ENCODE measurements at places on chromosomes 7 and 10. TPM values are rescaled to one million over a fixed set of nuclear protein-coding genes. Genes with fewer than 3 reads are reported as not detected.
A peak's percentile ranks its signal among the peaks of the same experiment; 100 is the strongest.

The OR2F2 gene
- not detected for total RNA-seq

The RPEL1 gene
- total RNA-seq, result not detected

The GCK gene
- 0.86 TPM for total RNA-seq

The EPO gene
- 0.35 TPM for total RNA-seq

DNA sequence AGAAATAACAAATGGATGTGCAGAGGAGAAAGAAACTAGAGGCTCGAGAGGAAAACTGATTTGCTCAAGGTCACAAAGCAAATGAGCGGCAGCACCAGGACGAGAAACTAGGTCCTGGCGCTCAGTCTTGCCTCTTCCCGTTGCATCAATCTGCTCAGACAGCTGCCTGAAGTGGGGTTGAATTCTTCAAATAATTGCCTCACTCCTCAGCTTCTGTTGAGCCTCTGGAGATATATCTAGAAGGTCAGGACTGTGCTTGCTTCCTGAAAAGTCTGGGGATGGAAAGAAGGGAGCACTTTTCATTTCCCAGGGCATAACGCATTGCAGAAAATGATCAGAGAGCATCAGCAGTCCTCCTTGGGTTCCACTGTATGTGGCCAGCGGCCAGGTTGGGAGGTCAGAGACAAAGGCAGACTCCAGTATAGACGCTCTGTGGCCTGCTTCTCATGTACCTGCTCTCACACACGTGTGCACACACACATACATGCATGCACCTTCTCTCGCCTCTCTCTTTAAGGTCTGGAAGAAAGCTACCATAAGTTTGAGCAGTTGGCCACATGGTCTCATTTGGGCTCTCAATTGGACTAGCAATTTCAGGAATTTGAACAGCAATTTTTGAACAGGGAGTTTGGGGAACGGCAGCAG, 83.7 kb upstream of the DUSP5 start:
- no peaks in the 10 kb centered on the region for H3K36me3 ChIP-seq
- no peaks in the 10 kb centered on the region for H3K27me3 ChIP-seq
- no peak for DNase-seq
- H3K4me3 ChIP-seq, result no peak overlapping the region

GRCh38 chr7:35646289-35647023, 48.5 kb downstream of the HERPUD2 start:
- peaks cover 18% of the 10 kb centered on the region for H3K4me1 ChIP-seq
- no peaks in the 10 kb centered on the region for H3K27me3 ChIP-seq
- peak overlapping the region; percentile 20 for H3K27ac ChIP-seq
- H3K36me3 ChIP-seq, result no peaks in the 10 kb centered on the region

DNA sequence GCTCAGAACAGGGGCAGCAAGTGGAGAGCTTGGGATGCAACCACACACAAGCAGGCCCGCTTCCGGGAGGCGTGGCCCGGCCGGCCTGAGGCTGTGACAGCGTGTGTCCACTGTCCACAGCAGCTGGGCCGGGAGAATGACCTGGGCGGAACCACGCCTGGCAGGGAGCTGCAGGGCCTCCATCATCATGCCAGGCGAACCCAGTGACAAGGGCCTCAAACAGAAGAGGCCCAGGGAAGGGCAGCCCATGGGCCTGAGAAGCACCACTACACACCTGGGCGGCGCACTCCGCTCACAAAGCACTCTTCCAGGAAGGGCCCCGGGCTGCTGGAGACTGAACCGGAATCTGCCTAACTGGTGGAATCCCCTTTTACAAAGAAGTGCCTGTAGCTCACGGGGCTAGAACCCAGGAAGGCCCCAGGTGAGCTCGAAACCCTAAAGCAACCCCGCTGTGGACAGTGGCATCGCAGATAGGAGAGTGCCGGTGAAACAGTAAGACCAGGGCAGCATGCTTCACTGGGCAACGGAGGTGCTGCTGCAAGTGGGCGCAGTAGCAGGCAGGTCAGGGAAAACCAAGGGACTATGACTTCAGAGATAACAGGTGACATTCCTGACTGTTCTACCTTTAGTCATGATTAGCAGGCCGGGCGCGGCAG, 66.0 kb downstream of the MAD1L1 start:
- H3K27ac ChIP-seq, result no peak overlapping the region
- peaks cover 20% of the 10 kb centered on the region for H3K36me3 ChIP-seq
- peak; percentile 43 for DNase-seq
- peaks cover 6% of the 10 kb centered on the region for H3K4me1 ChIP-seq
- no peak overlapping the region for H3K4me3 ChIP-seq
- H3K27me3 ChIP-seq, result no peaks in the 10 kb centered on the region

- DNase-seq, result no peak
- H3K27ac ChIP-seq, result no peak overlapping the region
- no peak overlapping the region for H3K4me3 ChIP-seq
- no peaks in the 10 kb centered on the region for H3K36me3 ChIP-seq
- no peaks in the 10 kb centered on the region for H3K27me3 ChIP-seq
- H3K4me1 ChIP-seq, result no peaks in the 10 kb centered on the region
Measured at GRCh38 chr10:58529077-58529728, 16.5 kb downstream of the BICC1 start.

DNA sequence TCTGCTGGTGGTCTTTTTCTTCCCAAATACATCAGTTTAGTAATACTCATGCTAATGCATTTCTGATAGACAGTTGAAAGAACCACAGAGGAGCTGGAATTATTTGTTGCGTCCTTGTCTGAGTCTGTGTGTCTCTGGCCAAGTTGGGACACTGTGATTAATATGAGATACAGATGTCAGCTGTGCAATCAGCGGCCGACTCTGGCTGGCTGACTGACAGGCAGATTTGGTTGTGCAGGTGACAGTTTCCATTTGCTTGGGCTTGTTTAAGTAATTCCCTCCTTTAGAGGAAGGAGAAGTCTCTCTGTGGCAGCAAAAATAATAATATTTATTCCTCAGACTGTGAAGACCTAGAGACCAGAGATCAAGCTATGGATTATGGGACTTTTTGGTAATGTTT, 176.2 kb upstream of the CHRM2 start:
- no peaks in the 10 kb centered on the region for H3K4me1 ChIP-seq
- no peak overlapping the region for H3K27ac ChIP-seq
- DNase-seq, result no peak
- no peaks in the 10 kb centered on the region for H3K27me3 ChIP-seq
- H3K4me3 ChIP-seq, result no peak overlapping the region
- H3K36me3 ChIP-seq, result no peaks in the 10 kb centered on the region

- H3K4me3 ChIP-seq, result no peak overlapping the region
- no peak for DNase-seq
- no peaks in the 10 kb centered on the region for H3K4me1 ChIP-seq
- H3K27ac ChIP-seq, result no peak overlapping the region
- no peaks in the 10 kb centered on the region for H3K27me3 ChIP-seq
Measured at GRCh38 chr7:4416396-4417056, 265.6 kb upstream of the FOXK1 start.

GRCh38 chr10:22646388-22646853, 68.0 kb downstream of the PIP4K2A start:
- H3K4me3 ChIP-seq, result no peak overlapping the region
- no peak for DNase-seq
- H3K4me1 ChIP-seq, result peaks cover 6% of the 10 kb centered on the region
- no peak overlapping the region for H3K27ac ChIP-seq
- no peaks in the 10 kb centered on the region for H3K36me3 ChIP-seq
